ENCODE measurements at places on chromosomes 3 and 15. TPM values are rescaled to one million over a fixed set of nuclear protein-coding genes. Genes with fewer than 3 reads are reported as not detected.

Gene MELTF
- total RNA-seq, result 51.7 TPM

Gene TPRG1
- 0.21 TPM for total RNA-seq

Gene ELL3
- total RNA-seq, result 2.2 TPM

Gene VEPH1
- 0.10 TPM for total RNA-seq

Gene KBTBD13
- total RNA-seq, result not detected

Gene CYP8B1
- not detected for total RNA-seq
